ENCODE measurements at places on chromosomes 11 and 22.
A peak's percentile ranks its signal among the peaks of the same experiment; 100 is the strongest.

DNA sequence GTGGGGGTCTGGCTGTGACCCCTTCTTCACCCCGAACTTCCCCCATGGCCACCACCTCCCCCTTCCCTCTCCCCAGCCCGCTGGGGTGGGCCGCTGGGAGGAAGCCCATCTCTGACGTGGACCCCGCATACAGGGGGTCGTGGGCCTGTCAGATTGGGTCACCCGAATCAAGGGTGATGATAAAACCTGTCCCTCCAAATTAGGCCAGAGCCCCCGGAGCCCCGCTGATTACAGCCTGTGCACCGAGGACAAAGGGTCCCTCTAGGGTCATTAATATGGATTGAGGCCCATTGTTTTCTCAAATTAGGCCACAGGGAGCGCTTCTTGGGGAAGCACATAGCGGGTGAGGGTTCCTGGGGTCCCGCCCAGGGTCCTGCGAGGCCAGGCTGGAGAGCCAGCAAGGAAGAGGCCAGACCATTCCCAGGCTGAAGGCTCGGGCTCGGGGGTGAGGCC is 4.9 kb upstream of the LINC01488 start:
- DNase-seq: no peak

DNA sequence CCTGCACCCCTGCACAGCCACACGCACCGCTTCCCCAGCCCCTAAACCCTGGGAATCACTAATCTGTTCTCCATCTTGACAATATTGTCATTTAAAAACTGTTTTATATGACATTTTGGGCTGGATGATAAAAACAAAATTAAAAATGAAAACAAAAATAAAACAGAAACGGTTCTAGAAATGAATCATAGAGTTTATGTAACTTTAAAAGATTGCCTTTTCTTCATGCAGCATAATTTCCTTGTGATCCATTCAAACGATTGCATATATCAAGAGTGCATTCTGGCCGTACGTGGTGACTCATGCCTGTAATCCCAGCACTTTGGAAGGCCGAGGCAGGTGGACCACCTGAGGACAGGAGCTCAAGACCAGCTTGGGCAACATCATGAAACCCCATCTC is 6.6 kb upstream of the FAM118A start:
- no peak for DNase-seq

GRCh38 chr11:116035977-116036376 is 531.8 kb upstream of the CADM1 start:
- no peak for DNase-seq

GRCh38 chr11:120137611-120138521 is at the start of gene TRIM29:
TRIM29 (minus strand) TSS chr11:120138113; CDS start chr11:120138031, 82 bp downstream.
- DNase-seq: peak; percentile 52

- peak; percentile 53 for DNase-seq
Measured at GRCh38 chr22:24407278-24407665, 20.1 kb upstream of the ADORA2A start.

DNA sequence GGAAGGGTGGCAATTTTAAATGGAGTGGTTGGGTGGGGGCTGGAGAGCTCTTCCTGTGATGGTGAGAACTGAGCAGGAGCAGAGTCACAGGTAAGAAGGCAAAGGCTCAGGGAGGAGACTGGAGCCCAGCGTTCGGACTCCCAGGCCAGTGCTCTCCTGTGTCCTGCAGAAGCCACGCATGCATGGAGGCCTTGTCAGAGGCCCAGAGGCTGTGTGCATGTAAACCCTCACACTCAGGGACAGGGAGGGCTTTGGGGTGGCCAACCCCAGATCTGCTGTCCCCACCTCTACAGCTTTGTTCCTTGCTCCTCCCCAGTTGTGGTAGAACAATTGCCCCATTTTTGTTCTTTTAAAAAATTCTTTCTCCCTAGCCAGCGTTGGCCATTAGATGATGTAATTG is 130.4 kb upstream of the PARVA start:
- DNase-seq: no peak

GRCh38 chr22:40512426-40513136 is 123.9 kb downstream of the MRTFA start:
- no peak for DNase-seq

Measured in activated effector memory CD4-positive, alpha-beta T cell treated with anti-CD3 and anti-CD28 coated beads, Interleukin-2, amount 50 U/mL, for 16 hours (primary cell).